ENCODE measurements at places on chromosomes 1 and 21.

DNA sequence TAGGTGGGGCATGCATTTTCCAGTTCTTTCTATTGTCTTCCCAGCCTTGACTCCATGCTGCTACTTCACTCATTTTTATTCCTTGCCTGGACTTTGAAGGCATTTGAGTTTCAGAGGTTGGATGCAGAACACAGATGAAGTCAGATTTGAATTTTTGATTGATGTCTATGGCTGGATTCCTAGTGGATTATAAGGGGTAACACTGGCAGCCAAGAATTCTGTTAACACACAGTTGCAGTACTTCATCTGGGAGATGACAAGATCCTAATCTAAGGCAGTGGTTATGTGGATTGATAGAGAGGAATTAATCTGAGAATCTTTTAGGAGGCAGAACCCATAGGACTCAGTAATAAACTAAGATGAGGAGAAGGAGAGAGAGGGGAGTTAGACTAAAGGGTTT is 439.0 kb upstream of the USP24 start:
- no peak for DNase-seq

GRCh38 chr1:77636864-77637263 is 45.6 kb downstream of the ZZZ3 start:
- no peak for DNase-seq

- no peak for DNase-seq
These were observed 44.1 kb upstream of the SIM2 start for GRCh38 chr21:36654796-36655325.

DNA sequence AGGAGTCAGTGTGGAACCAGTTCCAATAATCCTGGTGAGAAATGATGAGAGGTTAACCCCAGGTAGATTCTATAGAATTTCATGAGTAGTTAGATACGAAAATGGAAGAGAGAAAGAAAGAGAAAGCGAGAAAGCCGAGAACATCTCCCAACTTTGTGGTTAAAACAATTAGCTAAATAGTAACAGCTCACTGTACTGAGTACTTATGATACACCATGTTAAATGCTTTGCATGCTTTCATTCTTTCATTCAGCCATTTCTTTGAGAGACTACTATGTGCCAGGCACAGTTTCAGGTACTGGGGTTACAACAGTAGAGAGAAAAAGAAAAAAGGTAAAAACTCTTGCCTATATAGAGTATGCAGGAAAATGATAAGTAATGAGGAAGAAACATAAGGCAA is 109.7 kb upstream of the SYT6 start:
- no peak for DNase-seq

GRCh38 chr21:29546071-29546470 is 247.3 kb downstream of the BACH1 start:
- DNase-seq, result no peak

DNA sequence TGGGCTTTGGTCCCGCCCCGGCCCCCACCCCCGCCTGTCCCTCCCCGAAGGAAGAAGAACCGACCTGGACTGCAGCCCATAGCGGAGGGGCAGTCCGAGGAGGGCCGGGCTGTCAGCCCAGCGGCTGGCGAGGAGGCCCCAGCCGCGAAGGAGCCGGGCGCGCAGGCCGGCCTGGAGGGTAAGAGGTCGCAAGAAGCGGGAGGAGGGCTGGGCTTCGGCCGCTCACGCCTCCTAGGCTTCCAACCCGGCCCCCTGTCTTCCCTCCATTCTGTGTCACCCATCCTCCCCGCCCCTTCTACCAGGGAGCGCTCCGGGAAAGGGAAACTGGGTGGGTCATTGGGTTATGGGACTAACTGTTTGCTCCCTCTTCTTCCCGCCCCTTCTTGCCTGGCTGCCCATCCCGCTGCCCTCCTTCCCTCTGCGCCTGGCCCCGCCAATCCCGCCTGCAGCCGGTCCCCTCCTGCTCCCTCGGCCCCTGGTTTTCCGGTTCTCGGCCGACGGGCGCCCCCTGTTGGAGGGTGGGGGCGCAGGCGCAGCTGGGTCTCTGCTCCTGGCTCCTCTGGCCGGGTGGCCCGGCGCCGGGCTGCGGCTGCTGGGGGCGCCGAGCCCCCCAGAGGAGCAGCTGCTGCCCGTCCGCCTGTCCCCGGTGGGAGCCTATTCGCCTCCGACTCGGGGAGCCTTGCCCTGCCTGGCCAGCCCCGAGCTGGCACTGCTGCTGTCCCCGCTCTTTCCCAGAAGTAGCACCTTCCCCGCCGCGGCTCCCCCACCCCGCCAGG is 2.4 kb downstream of the RUSC1 start:
- peak; percentile 75 for DNase-seq

DNA sequence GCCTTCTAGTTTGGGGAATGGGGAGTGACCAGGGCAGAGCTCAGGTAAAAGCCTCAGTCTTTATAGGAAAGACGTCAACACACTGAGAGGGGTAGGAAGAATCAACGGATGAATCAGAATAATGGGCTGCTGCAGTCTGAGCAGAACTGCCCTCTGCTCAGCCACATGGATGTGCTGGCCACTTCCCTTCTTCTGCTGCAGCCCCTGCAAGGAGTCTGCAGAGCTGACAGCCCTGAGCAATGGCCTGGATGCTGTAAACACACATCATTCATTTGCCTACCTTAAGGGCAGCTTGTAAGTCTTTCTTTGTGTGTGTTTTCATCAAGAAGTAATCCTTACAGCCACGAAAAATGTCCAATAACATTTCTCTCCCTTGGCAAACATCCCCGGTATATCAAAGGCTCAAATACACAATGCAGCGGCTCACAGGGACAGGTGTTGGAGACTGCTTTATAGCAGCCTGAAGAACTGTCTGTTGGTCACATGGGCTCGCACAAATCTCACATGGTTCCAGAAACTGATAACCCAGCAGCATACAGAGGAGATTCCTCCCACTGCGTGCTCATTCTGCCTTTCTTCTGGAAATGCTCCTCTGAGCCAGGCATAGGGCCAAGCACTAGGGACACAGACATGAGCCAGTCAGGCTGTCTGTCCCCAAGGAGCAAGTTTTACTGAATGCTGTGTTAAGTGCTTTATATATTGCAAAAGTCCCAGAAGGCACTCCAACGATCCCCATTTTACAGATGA is 110.1 kb downstream of the HMGB4 start:
- DNase-seq, result no peak
